Subcutaneous adipose tissue (tissue), 4 donors: ENCODE measurements at places on chromosomes 2 and 18. TPM values are rescaled to one million over a fixed set of nuclear protein-coding genes. Genes with fewer than 3 reads are reported as not detected.

Gene ZRANB3
- total RNA-seq: 2.4 TPM

Gene ALPI
- not detected for total RNA-seq

Gene HOXD12
- total RNA-seq: not detected

Gene TMEM169
- 0.65 TPM for total RNA-seq

Gene BZW1
- total RNA-seq: 390 TPM

Gene CMPK2
- 17.1 TPM for total RNA-seq

Gene GPC1
- total RNA-seq: 71.6 TPM

Gene GAL3ST2
- not detected for total RNA-seq

Gene UNC80
- total RNA-seq: under 0.01 TPM

Gene MRO
- total RNA-seq: 1.3 TPM

Gene NGEF
- total RNA-seq: 0.16 TPM

Gene TUBA4B
- total RNA-seq: not detected

Gene MOGAT1
- not detected for total RNA-seq

Gene UGT1A5
- not detected for total RNA-seq

Gene VIL1
- not detected for total RNA-seq

Gene PXDN
- total RNA-seq: 101 TPM

Gene CD8B
- 0.88 TPM for total RNA-seq

Gene TMEM182
- 2.2 TPM for total RNA-seq

Gene MALL
- total RNA-seq: 8.0 TPM

Gene GKN1
- not detected for total RNA-seq

Gene PUM2
- 80.7 TPM for total RNA-seq

Gene RGPD4
- total RNA-seq: not detected

Gene ABHD1
- total RNA-seq: not detected

Gene EMX1
- not detected for total RNA-seq

Gene FAM110C
- total RNA-seq: not detected

Gene CAPN14
- total RNA-seq: 0.22 TPM

Gene SNTG2
- 17.4 TPM for total RNA-seq

Gene TANC1
- 37.2 TPM for total RNA-seq

Gene ABCA12
- not detected for total RNA-seq

Gene MC5R
- total RNA-seq: not detected

Gene SIX3
- total RNA-seq: not detected

Gene FABP1
- total RNA-seq: not detected

Gene MYO3B
- total RNA-seq: 0.17 TPM

Gene KCNS3
- total RNA-seq: 3.6 TPM

Gene UGT1A6
- total RNA-seq: not detected
